Activated CD8-positive, alpha-beta memory T cell treated with anti-CD3 and anti-CD28 coated beads for 4 hours (primary cell): ENCODE measurements at places on chromosomes 2 and 18.

GRCh38 chr2:189629531-189630453, 31.5 kb upstream of the ASNSD1 start:
- no peak for DNase-seq

DNA sequence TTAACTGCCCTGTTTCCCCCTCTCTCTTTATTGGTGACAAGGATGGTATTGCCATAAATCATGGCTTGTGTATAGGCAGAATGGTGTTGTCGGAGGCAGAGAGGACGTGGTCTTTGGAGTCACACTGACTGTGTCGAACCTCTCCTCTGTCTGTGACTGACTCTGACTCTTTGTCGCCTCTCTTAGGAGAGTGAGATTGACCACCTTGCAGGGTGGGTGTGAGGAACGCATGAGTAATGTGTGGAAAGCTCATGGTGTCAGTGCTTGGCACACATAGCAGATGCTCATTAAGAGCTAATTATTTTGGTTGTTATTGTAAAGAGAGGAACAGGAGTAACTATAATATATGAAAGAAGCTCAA, 145.6 kb downstream of the TTC27 start:
- DNase-seq = no peak

- no peak for DNase-seq
Measured at GRCh38 chr18:10420561-10421352, 33.7 kb upstream of the APCDD1 start.

DNA sequence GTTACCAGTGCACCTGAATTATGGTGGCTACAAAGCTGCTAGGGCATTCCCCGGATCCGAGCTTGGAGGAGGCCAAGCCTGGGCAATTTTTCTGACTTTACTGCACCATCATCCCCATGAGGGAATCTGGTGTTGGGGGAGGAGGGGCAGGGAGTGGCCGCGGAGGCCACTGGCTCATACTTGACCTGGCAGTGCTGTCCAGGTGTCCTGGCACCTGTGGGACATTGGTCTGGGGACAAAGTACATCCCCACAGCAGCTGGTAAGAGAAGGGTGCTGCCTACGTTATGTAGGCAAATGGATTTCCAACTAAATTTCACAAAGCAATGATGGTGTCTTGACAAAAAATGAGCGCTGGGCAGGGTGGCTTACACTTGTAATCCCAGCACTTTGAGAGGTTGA, 48.3 kb downstream of the KLHL29 start:
- no peak for DNase-seq

DNA sequence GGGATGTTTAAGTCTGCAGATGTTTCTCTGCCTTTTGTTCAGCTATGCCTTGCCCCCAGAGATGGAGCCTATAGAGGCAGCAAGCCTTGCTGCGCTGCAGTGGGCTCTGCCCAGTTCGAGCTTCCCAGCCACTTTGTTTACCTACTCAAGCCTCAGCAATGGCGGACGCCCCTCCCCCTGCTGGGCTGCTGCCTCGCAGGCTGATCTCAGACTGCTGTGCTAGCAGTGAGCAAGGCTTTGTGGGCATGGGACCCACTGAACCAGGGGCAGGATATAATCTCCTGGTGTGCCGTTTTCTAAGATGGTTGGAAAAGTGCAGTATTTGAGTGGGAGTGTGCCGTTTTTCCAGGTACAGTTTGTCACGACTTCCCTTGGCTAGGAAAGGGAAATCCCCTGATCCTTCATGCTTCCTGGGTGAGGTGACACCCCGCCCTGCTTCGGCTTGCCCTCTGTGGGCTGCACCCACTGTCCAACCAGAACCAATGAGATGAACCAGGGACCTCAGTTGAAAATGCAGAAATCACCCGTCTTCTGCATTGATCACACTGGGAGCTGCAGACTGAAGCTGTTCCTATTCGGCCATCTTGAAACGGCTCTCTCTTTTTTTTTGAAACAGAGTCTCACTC, 27.6 kb upstream of the ADAM23 start:
- DNase-seq = no peak

DNA sequence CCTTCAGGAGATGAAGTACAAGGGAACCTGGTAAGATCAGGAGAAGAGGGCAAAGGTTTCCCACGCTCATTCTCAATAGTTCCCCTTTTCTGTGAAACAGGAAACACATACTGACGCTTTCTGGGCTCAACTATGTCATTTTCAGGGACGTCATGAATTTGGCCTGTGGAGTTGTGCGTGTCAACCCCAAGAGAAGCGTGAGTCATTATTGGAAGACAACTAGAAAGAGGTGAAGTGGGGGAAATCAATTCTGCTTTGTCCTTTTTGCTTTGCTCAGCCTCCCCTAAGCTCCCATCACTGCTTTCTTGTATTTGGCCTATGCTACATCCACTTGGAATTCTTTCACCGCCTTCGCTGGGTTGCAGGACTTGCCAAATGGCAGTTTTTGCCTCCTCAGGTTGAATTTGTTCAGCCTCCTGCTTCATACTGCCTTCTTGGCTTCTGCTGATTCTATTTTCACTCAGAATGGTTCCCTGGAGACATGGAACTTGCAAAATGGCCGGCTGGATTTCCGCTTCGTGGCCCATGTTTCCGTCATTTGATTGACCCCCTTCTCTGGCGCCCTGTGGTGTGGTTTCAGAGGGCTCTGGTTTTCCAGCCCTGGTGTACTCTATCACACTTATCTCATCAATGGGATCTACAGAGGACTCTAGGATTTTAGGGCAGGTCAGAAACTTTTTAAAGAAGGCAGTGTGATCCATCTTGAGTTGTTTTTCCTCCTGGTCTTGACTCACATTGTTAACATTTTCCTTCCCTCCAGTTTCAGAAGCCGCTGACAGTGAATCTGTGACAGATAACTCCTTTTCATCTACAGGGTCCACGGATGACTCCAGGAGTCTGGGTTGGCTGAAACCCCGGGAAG, 93.3 kb downstream of the ALPK2 start:
- DNase-seq = no peak

DNA sequence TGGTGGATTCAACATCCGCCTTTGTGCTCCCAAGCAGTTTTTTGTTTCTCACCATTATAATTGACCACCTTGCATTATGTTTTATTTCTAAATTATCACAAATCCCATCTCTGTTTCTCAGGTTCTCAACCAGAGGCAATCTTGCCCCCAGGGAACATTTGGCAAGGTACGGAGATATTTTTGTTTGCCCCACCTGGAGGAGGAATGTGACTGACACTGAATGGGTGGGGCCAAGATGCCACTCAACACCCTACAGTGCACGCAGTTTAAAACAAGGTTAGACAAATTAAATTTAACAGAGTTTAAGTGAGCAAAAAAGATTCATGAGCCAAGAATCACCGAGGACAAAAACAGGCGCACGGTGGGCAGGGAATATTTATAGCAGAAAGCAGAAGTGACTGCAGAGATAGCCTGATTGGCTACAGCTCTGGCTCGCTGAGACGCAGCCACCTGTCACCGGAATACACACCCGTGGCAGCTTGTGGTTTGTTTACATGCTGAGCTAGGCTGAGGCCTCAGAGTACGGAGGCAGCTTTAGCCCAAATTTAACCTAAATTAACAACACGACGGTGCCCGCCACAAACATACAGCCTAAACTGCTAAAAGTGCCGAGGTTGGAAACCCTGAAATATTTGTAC, 150.0 kb upstream of the ALKAL2 start:
- peak; percentile 24 for DNase-seq

- DNase-seq = no peak
Measured at GRCh38 chr18:12239431-12239830, 14.7 kb upstream of the CIDEA start.

DNA sequence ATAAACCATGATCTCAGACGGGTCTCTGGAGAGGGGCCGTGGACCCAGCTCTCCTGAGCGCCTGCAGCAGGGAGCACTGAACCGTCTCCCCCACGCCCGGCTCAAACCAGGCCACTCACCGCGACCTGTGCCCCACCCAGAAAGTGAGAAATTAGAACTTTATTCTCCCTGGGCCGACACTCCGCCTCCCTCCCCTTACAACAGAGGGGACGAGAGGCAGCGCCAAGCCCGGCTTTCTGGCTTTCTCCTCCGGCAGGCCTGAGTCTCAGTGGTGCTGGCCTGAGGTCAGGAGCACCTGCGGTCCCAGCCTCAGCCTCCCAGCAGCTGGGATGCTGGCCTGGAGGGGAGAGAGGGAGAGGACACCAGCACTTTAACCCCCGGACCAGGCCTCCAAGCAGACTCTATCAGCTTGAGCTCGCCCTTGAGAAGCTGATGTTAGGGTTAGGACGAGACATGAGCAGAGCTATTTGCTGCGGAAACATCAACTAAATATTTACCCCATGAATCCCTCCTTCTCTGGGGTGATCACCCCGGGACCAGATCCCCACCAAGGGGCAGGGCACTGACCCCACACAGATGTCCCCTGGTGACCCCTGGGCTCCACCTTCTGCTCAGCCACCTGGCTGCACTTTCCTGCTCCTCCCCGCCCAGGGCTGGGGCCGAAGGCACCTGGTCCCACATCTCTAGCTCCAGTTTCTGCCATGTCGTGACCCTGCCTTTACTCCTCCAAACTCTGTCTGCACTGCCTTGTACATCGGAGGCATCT, 856.3 kb upstream of the SALL3 start:
- no peak for DNase-seq

DNA sequence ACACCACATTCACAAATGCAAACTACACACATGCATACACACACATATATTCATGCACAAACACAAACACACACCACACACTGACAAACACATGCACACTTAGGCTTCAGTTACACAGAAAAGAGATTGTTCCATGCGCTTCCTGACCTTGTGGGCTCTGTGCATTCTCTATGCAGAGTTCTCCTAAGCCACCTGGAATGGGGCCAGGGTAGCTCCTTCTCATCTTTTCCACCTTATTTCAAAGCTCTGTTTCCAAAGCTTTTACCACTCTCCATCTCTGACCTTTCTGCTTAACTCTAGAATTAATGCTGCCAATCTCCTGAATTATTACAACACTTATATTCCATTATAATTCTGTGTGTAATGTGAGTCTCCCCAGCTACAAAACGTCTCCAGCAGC, 522.3 kb upstream of the MYT1L start:
- no peak for DNase-seq
